ENCODE measurements at places on chromosomes 11 and 22.

DNA sequence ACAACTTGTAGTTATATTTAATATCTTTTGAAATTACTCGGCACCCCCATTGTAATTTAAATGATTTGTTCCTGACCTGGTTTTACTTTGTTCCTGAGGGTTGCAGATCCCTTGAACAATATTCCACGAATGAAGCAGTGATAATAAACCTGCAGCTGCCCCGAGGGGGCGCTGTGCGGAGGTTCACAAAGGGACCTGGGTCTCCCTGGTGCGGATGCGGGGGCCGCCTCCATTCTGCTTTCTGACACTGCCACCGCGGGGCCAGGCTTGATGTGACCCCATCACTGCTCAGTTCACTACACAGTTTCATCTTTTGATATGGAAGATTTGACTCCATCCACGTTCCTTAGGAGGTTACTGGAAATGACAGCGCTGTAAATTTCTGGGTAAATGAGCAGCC is 62.9 kb upstream of the PRODH start:
- DNase-seq, result no peak

GRCh38 chr11:4054643-4055042 is 40.0 kb upstream of the RRM1 start:
- no peak for DNase-seq

- peak; percentile 27 for DNase-seq
These were observed 126.2 kb downstream of the BCR start for GRCh38 chr22:23306438-23306921.

DNA sequence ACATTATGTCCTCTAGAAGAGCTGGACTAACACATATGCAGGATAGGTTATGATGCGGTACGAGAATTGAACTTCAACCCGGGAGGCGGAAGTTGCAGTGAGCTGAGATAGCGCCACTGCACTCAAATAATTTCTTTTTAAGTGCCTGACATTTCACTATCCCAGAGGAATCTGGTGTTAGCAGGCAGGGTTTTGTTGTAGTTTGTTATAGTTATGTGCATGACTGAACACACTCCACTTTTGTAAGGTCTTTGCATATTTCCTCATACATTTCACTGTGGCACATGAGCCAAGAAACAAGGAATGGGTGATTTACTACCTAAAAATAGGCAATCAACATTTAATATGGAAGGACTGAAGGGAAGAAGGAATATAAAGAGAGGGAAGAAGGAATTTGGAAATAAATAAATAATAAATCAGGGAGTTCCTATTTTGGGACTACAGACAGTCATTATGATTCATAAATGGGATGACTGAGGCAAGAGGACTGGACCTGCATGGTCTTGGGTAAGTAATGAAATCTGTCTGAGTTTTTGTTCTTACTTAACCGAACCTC is 8.7 kb upstream of the HIPK3 start:
- DNase-seq, result no peak

GRCh38 chr11:6968816-6969215 is 42.6 kb downstream of the ZNF215 start:
- no peak for DNase-seq

- DNase-seq, result no peak
These were observed 10.8 kb upstream of the C11orf96 start for GRCh38 chr11:43931717-43932039.

DNA sequence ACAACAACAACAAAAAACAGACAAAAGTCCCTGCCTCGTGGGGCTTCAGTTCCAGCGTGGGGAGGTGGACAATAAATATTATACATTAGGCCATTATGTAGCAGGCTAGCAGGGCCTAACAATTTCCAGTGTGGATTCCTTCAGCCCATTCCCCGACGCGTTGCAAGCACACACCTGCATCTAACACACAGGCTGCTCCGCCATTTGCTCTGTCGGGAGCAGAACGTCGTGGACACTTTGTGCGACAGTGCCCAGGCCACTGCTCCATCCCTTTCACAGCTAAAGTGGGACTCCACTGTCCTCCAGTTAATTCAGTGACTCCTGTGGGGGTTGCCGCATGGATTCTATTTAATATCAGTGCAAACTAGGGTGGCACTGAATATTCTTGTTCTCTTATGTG is 10.9 kb upstream of the FGF3 start:
- DNase-seq, result no peak

DNA sequence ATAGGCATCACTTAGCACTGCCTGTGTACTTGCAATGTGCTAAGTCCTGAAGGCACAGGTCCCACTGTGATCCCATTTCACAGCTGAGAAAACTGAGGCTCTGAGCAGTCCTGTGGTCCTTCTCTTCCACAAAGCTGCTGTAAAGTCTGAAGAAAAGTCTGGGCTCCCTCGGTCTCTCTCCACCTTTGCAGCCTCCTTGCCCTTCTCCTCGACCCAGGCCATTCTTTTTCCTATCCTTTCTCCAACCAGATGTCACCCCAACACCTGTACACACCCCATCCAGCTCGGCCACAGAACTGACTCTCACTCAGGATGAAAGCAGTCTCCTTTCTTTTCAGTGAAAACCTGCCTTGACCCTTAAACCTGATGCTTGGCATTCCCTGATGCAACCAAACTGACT is 42.6 kb upstream of the SYT13 start:
- no peak for DNase-seq

Measured in RWPE2 (cell line).